ENCODE measurements at places on chromosomes 5 and 9. TPM values are rescaled to one million over a fixed set of nuclear protein-coding genes. Genes with fewer than 3 reads are reported as not detected.

Gene DDX4
- total RNA-seq, result not detected

Gene TCF7
- total RNA-seq, result 4.6 TPM

Gene HEMGN
- not detected for total RNA-seq

Gene PTGR1
- 101 TPM for total RNA-seq

Gene DDX46
- total RNA-seq, result 32.8 TPM

Gene STPG3
- not detected for total RNA-seq

DNA sequence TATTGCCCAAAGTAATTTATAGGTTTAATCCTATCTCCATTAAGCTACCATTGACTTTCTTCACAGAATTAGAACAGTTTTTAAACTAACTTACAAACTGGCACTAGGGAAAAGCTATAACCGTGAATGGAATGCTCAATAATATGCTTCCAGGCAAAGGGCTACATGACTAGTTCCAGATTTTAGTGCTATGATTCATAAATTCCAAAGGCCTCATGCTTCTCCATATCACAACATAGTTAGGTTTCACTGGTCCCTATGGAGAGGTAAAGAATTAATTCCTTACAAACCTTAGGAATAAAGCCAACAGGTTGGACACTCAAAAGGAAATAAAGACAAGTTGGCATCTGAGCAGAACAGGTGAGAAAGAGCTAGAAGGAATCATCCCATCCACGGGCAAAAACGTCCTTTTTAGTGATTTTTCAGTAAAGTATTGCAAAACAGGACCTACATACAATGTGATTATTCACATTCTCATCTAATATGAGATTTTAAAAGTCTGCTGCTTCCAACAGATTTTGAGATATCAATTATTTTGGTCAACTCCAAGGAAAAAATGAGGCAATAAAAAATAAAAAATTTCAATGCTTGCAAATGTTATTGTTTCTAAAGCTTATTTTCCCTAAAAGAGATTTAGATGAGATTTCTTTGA is 97.0 kb upstream of the TARS1 start:
- ATAC-seq, result peak; percentile 41

DNA sequence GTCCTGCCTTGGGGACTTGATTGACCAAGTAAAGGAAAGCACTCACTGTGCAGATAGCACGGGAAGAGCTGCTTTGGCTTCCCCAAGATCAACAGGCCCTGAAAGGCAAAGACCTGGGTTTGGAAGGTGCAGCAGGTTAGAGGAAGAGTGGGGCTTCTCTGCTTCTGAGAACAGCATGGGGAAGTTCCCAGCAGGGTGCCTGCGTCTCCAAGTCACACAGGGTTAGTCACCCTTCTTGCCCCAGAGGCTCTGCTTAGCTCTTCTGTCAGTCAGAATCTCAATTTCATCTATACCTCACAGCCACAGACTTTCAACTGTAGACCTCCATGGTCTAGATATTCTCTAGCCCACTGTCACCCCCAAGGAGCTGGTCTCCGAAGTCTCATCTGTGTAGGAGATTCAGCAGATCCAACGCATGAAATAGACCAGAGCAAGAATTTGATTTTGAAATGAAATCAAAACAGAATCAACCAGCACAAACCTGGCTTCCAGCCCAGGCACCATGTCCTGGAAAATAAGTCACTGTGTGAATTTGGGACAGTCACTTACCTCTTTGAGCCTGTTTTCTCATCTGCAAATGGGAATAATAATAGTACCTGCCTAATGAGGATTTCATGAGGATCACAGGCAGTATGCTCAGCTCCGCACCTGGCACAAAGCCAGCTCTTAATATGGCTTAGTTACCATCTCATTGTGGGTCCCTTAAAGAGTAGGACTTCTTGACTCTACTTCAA is 64.0 kb downstream of the SFXN1 start:
- peak; percentile 33 for ATAC-seq

DNA sequence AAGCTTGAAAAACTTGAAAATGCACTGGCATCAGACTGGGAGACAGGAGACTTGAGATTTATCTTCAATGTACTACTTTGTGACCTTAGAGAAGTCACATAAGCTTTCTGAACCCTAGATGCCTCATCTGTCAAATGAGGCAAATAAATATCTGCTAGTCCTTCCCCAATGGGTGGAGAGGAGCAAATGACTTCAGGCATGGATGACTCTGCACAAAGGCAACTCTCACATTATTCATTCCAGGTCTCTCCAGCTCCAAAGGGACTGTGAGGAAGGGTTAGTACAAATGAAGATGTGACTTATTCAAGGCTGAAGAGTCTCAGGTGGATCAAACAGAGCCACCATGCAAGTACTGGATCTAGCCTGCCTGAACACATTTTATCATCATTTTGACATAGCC is 228.7 kb downstream of the SLIT3 start:
- ATAC-seq, result no peak

DNA sequence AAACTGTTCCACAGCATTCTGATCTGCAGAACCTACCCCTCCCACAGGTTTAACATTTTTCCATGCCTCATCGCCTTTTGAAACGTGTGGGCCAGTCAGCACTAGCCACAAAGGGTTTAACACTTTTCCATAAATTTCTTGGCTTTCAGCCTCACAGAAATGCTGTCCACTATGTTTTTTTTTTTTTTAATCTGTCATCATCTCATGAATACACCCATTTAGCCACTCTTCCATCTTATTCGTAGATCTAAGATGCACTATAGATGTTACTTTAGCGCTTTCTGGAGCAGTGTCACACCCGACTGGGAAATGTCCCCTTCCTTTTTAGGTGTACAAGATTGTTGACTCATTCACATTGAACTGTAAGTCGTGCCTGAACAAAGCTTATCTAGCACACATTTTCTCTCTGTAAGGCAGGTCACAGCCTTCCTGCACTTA is 62.3 kb downstream of the GCNT1 start:
- ATAC-seq, result peak; percentile 71

GRCh38 chr9:69377291-69377690 is 52.3 kb downstream of the ENTREP1 start:
- ATAC-seq, result no peak

DNA sequence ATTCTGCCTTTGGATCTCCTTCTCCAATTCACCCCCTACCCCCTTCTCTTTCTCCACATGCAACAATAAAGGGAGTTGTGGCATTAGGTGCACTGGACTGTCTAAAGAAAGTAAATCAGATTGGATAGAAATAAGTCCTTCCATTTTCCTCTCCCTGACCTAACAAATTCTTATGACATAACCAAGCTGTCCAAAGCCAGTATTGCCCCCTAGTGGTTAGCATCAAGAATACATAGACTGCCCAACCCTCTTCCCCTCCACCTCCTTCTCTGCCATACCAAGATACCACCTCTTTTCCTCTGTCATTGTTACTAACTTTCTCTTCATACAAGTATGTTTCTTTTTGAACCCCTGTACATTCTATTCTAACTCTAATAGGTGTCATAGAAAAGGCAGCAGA is 45.7 kb downstream of the PPARGC1B start:
- ATAC-seq, result no peak

- ATAC-seq, result no peak
Measured at GRCh38 chr9:106405871-106406435, 457.0 kb upstream of the ZNF462 start.

All from esophagus mucosa (tissue), 1 donor.